Smooth muscle cell of trachea (primary cell): ENCODE measurements at places on chromosomes 1 and 21. TPM values are rescaled to one million over a fixed set of nuclear protein-coding genes. Genes with fewer than 3 reads are reported as not detected.

Gene RGS13
- total RNA-seq: not detected in 2 replicates

Gene ATP1A2
- 0.58 and 5.8 TPM in 2 replicates for total RNA-seq

Gene BMP8B
- total RNA-seq: not detected in 2 replicates

Gene OR2T2
- not detected in 2 replicates for total RNA-seq

Gene KLF17
- total RNA-seq: under 0.01 and 0.17 TPM in 2 replicates

Gene SDC3
- 15.6 and 38.9 TPM in 2 replicates for total RNA-seq

Gene AMIGO1
- 1.0 and 3.6 TPM in 2 replicates for total RNA-seq

Gene DYNLT5
- total RNA-seq: 0.33 and 1.6 TPM in 2 replicates

Gene PTGFRN
- 47.0 and 82.7 TPM in 2 replicates for total RNA-seq

Gene DNTTIP2
- 21.5 and 34.0 TPM in 2 replicates for total RNA-seq

Gene PGLYRP4
- not detected in 2 replicates for total RNA-seq

Gene HJV
- not detected in 2 replicates for total RNA-seq

Gene PTGFR
- 68.3 and 86.8 TPM in 2 replicates for total RNA-seq

Gene GABRD
- total RNA-seq: under 0.01 TPM in 1 of 2 replicates, not detected in the other
